ENCODE measurements at places on chromosomes 1 and 21. TPM values are rescaled to one million over a fixed set of nuclear protein-coding genes. Genes with fewer than 3 reads are reported as not detected.

The SPRR2A gene
- total RNA-seq = not detected

The SLX9 gene
- total RNA-seq = 33.6 TPM

The RGS8 gene
- total RNA-seq = not detected

The DCST2 gene
- not detected for total RNA-seq

The HRNR gene
- total RNA-seq = not detected

The RCSD1 gene
- 0.07 TPM for total RNA-seq

The C1orf141 gene
- total RNA-seq = not detected

The ESPN gene
- total RNA-seq = 0.81 TPM

The LIN28A gene
- total RNA-seq = not detected

GRCh38 chr1:30307182-30307581, 416.2 kb downstream of the MATN1 start:
- no peak for DNase-seq

GRCh38 chr1:229116114-229116513, 154.8 kb upstream of the RAB4A start:
- DNase-seq = no peak

- DNase-seq = no peak
Measured at GRCh38 chr21:19120591-19120990, 717.0 kb upstream of the TMPRSS15 start.

- no peak for DNase-seq
Measured at GRCh38 chr1:85689775-85690404, 18.3 kb downstream of the ZNHIT6 start.

DNA sequence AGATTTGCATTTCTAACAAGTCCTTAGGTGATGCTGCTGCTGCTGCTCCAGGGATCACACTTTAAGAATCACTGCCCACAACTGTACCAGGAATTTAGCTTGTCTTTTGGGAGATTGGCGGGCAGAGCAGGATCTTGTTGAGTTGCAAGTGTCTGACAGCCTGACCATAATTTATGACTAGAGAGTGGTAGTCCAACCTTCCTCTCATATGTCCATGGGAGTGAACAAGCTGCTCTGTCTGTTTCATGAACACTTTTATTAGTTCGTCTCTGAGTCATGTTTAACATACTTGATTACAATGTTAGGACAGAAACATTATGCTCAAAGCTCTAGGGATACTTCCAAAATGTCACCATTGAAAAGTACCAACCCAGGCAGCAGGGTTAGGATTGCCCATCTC, 169.6 kb downstream of the TGFB2 start:
- DNase-seq = no peak

DNA sequence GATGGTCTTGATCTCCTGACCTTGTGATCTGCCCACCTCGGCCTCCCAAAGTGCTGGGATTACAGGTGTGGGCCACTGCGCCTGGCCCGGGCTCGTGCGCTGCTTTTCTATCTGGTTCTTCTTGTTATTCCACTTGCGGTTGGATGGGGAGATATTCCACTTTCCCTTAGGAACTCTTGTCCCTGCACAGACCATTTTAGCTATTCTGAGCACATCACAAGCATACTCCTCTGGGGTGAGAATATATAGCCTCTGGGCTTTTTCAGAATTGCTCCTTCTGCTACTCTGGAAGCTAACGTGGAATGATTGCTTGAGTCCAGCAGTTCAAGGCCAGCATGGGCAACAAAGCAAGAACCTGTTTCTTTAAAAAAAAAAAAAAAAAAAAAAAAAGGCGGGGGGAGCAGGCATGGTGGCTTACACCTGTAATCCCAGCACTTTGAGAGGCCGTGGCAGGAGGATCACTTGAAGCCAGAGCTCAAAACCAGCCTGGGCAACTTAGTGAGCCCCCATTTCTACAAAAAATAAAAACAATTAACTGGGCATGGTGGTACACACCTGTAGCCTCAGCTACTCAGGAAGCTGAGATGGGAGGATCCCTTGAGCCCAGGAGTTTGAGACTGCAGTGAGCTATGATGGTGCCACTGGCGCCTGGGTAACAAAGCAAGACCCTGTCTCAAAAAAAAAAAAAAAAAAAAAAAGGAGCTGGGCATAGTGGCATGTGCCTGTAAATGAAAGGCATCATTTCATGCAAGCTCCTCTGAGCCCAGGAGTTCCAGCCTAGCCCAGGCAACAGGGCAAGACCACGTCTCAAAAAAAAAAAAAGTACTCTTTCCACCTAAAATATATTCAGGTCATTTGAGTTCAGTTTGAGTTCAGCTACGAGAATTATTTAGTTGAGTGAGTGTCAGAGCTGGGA, 11.8 kb upstream of the PGD start:
- no peak for DNase-seq

- no peak for DNase-seq
Measured at GRCh38 chr1:95850763-95851162, 616.8 kb downstream of the RWDD3 start.

DNA sequence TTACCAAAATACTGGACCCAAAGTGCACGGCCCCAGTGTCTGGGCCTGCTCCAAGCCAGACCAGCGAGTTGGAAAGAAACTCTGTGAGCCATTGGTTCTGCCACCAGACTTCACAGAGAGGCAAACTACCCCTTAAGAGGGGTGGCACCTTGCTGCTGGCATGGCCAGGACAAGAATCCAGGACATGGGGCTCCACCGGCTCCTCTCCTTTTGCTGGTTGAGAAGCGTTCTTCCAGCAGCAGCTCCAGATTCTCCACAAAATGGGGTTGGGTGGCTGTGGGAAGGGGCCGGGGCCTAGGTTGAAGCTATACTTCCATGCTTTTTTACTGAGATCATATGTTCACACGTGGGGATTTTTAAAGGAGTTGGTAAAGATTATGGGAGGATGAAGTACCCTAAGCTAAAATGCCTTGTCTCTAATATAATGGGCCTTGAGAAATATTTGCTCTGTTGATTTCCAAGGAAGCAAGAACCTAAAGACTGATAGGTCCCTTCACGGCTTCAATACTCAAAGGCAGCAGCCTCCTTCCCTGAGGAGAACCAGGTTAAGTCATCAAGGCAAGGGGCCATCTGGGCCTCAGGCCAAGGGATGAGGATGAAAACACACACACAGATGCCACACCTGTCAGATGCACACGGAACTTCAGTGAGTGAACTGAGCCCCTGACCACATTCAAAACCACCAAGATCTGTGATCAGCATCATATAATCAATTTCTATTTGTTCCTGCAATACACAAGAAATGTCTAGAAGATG, 3.1 kb downstream of the C1orf198 start:
- no peak for DNase-seq

DNA sequence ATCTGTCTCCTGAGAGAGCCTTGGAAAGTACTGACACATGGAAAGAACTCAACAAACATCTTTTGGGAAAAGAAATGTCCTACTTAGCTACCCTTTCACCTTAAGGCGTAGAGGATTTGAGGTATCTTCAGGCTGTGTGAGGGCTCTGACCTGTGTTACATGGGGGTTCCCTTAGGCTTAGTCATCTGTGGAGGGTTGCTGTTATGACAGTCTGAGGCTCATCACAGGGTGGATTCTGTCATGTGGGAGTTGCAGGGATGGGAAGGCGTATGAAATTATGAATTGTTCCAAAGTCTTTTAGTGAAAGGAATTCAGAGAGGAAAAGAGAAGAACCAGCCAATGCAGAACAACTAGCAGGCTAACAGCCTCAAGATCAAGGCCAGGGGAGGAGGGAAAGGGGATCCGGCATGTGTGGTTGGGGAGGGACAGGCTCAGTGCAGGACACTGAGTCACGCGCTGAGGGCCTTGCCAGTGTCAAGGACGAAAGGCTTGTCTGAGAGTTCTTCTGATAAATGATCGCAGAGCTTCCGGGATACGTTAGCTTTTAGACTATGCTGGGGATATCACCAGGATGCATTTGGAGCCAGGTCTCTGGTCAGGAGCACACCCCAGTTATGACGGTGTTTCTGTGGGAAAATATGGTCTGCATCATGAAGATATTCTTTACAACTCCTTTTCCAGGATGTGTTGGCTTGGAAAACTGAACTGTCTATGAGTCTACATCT, 24.6 kb upstream of the PLA2G2C start:
- DNase-seq = no peak

DNA sequence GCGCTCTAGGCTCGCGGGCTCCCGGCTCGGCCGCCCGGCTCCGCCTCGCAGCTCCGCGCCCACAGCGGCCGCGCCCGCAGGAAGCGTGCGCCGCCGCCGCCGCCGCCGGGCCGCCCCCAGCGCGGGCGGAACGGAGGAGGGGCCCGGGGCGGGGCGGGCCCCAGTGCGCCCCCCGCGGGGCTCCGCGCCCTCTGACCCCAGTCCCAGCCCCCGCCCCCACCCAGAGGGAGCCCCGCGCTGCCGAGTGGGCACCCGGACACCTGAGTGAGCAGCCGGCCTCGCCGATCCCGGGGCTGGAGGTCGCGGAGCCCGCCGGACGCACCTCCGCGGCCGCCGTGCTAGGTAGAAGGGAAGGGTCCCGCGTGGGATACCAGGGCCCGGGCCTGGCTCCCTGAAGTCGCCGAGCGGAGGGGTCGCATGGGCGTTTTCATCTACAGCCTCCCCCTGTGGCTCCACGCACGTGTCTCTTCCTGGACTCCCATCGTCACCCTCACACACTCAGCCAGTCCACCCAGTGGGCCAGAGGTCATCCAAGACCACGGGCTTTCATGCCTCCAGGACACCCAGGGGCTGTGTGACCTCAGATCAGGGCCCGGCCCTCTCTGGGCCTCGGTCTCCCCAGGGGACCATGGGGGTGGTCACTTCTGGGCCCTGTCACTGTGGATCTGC, at the start of gene SDC3:
Gene SDC3, minus strand, starts transcription at position 63 of the 669 bp plus-strand sequence. CDS start 172 bp downstream, outside the sequence.
- DNase-seq = no peak

GRCh38 chr1:225437710-225438437, 10.0 kb upstream of the LBR start:
- DNase-seq = no peak

DNA sequence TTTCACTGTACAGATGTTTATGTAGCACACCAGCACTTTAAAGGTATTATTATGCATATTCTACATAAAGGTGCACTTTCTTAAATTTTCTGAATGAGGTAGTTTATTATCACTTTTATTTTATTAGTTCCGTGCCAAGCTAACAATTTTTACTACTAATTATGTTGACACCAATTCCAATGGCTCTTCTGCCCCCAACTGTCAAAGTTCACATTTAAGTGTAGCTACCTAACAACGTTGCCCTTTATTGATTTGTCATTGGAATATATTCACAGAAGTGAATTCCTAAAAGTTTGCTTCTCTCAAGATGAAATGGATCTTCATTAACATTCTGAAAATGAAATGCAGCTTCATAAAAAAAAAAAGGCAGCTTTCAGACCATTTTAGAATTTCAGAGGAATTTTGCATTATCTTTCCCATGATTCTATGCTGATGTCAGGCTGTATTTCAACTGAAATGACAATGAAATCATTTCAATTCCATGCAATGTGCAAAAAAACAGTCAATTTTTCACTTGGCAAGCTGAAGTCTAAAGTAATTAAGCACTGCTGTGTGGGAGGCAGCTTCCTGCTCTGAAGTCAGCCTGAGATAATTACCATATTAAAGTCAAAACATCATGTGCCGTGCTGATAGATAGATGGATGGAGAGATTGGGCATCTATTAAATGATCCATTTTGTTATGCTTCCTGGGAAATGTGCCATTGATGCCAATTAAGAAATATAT, 229.2 kb downstream of the TTLL7 start:
- no peak for DNase-seq

DNA sequence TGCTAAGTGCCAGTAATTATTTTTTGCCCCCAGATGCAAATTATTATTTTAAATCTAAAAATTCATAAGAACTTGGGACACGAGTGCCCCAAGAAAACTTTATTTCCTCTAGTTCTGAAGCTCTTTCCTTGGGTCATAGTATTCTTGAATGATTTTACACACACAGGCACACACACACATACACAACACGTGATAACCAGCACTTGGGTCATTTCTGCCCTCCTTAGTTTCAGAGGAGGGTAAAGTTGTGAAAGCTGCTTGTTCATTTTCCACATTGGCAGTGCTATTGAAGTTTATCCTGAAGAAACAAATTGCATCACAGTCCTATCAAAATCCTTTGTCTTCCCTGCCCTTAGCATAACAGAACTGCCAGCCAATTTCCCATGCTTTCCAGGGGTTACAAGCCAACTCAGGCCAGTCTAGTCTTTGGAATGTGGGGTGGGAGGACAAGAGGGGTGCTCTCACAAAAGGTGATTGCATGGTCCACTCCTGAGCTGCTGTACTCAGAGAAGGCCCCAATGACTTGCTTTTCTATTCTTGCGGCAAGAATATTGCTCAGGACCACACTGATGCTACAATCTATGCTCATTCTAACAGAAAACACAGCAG, 98.5 kb upstream of the POGK start:
- DNase-seq = no peak

- DNase-seq = no peak
Measured at GRCh38 chr1:35857830-35858229, 25.2 kb upstream of the AGO1 start.

DNA sequence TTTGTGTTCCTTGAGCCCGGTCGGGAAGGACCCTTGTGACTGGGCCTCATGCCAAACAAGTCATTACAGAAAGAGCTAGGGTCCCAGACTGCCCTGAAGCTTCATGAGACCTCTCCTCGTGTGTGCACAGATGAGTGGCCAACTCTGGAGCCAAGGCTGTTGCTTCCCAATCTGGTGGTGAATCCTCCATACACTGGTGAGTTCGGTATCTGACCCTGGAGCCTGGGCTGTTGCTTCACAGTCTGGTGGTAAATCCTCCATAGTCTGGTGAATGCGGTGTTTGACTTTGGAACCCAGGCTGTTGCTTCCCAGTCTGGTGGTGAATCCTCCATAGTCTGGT, 737.8 kb downstream of the MATN1 start:
- no peak for DNase-seq

DNA sequence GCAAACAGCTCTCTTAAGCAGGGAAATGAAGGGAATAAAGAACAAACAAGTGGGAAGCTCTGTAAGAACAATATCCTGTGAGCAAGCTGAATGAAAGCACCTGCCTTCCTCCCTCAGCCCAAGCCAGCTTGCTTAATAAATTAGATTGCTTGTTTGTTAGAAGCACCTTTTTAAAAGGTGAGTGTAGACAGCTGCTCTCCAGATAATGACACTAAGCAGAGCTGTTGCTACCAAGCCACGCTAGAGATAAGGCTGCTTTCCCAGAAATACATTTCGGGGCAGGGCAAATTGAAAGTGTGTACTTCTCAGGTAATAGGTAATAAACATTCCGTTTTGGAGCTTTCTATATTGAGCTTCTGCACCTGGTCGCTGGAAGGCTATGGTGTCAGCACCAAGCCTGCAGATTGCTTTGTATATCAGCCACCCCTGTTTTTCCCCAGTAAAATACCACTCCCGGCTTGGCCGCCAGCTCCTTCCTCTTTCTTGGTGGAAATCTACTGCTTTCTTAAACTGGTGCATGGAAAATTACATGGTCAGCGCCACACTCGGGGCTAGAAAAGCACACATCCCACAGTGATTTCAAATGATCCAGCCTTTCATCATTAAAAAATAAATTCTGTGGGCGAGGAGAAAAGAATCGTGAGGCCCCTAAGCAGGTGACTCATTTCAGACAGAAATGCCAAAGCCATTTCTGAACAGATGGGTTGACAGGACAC, 151.3 kb downstream of the ETS2 start:
- no peak for DNase-seq

- no peak for DNase-seq
Measured at GRCh38 chr1:12457771-12458170, 160.2 kb downstream of the DHRS3 start.

DNA sequence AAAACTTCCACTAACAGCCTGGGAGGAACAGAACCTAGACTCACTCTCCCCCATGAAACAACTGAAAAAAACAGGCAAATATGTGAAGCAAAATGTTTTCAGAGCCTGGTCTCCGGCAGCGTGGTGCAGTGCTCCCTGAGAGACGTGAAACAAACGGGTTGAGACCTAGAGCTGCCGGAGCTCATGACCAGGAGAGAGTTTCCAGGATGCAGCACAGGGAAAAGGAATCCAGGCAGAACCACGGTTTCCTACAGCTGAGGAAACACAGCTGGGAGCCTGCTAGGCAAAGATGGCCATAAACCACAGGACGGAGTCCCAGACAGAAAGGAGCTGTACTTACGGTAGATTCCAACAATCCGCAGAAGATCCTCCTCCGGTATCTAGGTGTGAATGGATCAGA, 20.2 kb upstream of the SLC19A1 start:
- no peak for DNase-seq

All from pulmonary artery endothelial cell (primary cell).